ENCODE measurements at places on chromosomes 1 and 21.

DNA sequence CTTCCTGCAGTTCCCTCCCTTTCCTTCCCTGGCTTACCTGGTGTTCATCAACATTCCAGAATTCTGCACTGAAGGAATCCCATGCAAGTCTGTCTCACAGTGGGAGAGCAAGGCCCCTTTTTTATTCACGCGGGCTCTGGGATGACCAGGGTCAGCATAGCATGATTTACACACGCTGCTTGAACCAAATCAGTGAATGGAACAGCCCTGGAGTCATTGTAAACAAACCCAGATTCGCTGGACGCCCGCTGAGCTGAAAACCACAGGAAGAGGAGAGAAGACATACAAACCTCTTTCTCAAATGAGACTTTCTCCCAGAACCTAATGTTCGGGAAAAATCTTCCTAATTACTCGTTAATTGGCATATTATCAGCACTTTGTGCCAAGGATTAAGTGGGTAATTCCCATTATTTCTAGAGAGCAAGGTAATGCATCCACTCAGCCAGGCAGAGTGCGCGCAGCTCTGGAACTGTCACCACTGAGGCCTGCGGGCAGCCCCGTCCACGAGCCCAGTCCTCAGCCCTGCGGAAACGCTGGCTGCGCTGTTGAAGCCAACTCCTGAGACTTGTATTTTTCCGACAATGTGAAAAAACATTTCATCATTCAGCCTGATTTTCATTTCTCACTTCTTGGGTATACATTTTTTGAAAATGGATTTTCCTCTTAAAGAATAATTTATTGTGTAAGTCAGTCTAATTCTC, 140.0 kb downstream of the ETS2 start:
- DNase-seq = peak; percentile 52

GRCh38 chr1:68358439-68358838, 91.3 kb downstream of the RPE65 start:
- DNase-seq = no peak

- DNase-seq = no peak
These were observed 14.9 kb downstream of the SLC45A3 start for GRCh38 chr1:205665201-205666045.

- no peak for DNase-seq
These were observed 54.5 kb downstream of the PLXNA2 start for GRCh38 chr1:208189716-208190115.

GRCh38 chr21:26754853-26755252, 90.4 kb downstream of the ADAMTS1 start:
- no peak for DNase-seq
